Stimulated activated CD8-positive, alpha-beta memory T cell treated with anti-CD3 and anti-CD28 coated beads, Interleukin-7, amount 100 ng/mL, for 24 hours (primary cell): ENCODE measurements at places on chromosomes 2 and 18.

GRCh38 chr2:105111365-105112150, 73.7 kb downstream of the MRPS9 start:
- no peak for DNase-seq

- no peak for DNase-seq
Observed at GRCh38 chr2:13106302-13106701, 389.6 kb downstream of the TRIB2 start.

DNA sequence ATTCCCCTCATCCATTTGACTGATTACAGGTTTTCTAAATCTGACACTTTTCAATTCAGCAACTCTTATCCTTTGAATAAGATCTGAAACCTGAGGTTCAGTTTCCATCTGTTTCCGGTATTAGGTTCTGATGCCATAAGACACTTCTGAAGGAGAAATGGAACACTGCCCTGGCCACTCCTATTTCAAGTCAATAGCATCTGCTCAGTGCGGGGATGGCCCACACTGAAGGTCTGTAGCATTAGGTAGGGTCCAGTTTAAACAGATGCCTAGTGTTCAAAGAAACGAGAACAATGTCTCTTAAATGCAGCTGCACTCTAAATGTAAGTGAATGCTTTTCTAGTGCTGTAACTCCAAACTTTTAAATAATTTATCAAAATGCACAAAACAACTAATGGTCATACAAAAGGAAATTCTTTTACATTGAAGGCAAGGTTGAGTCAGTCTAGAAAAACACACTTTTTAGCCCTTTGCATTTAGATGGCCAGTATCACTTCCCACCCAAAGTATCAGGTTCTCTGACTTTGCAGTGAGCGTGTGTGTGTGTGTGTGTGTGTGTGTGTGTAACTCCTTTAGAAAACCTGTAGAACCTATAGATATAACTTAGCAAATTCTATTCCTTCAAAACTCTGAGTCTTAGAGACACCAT, 78.2 kb downstream of the STK39 start:
- DNase-seq: no peak

GRCh38 chr18:48803951-48804855, 146.6 kb downstream of the SMAD7 start:
- DNase-seq: no peak

DNA sequence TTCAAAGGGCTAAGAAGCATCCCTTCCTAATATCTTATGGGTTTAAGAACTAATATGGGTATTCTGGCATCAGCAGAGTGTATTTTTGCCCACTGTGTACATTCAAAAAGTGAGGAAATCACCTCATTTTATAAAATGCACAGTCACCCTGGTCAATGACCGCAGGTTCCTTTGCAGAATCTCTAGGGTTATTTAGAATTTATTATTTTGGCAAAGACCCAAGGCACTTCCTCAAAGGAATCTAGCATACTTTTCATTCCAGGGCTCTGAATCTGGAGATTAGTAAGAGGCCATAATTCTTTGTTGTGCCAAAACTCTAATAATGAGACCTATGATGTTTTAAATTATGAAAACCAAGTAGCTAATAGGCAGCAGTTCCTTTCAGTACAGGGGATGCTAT, 27.2 kb upstream of the CDH2 start:
- DNase-seq: no peak

GRCh38 chr2:96138179-96139145, at the start of gene ASTL:
TSS of gene ASTL (minus strand) at chr2:96138502. CDS start at chr2:96138436, 66 bp downstream.
- DNase-seq: no peak

DNA sequence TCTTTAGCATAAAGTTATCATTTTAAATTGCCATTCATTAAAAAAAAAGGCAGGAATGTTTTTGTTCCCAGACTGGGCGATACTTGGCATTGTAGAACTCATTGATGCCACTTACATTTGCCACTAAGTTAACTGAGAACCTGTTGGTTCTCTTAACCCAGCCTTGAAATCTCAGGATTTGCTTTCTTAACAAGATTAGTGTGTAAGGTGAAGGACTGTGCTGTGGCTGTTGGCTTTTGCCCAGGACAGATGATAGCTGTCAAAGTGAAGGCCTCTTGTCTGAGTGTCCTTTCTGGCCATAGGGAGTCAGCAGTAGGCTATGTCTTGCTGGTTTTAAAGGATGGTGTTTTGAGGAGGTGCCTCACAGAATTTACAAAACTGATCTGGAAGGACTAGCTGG, 2.6 kb downstream of the DPYSL5 start:
- DNase-seq: no peak

DNA sequence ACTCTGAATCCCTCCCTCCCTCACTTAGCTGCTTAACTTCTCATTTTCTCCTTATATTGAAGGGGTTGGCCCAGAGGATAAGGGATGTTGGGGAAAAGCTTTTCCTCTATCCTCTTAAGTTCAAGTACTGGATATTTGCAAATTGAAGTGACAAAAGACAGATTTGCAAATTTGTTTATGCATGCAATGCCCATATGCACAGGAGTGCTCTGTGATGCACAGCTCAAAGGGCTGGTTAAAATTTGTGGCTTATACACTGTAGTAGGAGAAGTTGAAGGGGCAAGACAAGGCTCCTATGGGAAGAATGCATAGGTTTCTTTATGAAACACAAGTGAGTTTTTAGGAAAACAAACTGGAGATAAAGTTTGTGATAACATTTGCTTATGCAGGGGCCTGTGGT, 8.4 kb upstream of the MSH6 start:
- DNase-seq: no peak

- DNase-seq: no peak
Observed at GRCh38 chr18:28777756-28778155, 600.8 kb upstream of the CDH2 start.

GRCh38 chr18:62596145-62597005, 73.5 kb downstream of the ZCCHC2 start:
- no peak for DNase-seq

- DNase-seq: no peak
Observed at GRCh38 chr2:46268196-46268595, 29.0 kb upstream of the EPAS1 start.

DNA sequence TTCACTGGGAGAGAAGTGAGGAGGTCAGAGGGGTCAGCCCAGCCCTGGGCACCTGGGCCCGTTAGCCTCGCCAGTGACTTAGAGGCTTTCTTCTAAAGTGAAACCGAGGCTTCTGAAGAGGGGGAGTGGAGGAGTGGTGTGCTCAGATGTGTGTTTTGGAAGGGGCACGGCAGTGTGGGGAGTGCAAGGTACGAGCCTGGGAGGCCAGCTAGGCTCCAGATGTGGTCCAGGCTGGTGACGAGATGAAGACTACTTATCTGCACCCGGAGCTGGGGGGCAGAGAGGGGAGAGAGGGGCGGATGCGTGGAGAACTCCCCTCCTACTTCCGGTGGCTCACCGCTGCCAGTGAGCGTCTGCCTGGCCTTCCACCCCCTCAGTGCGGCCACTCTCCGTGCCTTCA, 371.3 kb upstream of the HS6ST1 start:
- DNase-seq: no peak

- no peak for DNase-seq
Observed at GRCh38 chr18:48022531-48023329, 92.3 kb upstream of the SMAD2 start.

DNA sequence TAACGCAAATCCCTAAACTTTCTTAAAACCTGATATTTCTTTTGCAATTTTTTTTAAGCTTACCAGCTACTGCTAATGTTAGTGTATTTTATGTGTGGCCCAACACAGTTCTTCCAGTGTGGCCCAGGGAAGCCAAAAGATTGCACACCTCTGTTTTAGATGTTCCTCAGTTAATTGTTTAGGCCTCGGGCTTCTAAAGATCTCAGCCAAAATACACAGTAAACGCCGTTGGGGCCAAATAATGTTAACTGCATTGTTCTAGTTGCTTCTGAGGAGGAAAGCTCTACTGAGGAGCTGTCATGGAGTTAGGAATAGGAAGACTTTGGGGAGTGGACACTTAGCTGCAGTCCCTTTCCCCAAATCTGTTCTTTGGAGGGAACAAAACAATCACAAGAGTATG, 2.0 kb downstream of the HSPE1 start:
- DNase-seq: no peak

DNA sequence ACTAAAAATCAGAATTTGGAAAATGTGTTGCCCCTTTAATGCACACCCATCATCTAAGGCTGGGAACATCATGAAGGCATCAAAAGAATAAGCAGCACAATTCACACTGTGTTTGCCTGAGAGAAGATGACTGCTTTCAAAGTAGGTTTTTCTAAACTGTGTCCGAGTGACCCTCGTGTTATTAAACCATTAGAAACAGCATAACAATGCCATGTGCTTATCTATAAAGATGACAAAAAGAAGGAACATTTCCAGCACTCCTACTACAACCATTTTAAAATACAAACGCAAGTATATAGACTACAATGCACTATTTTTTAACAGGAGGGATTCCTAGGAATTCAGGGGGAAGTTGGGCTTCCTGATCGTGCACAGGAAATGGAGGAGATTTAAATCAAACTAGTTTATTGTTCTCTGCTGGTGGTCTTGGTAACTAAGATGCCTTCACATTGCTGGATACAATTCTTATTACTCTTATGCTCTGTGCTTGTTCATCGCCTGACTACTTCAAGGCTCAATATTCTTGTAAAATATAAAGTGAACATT, 305.9 kb upstream of the CCDC68 start:
- no peak for DNase-seq

DNA sequence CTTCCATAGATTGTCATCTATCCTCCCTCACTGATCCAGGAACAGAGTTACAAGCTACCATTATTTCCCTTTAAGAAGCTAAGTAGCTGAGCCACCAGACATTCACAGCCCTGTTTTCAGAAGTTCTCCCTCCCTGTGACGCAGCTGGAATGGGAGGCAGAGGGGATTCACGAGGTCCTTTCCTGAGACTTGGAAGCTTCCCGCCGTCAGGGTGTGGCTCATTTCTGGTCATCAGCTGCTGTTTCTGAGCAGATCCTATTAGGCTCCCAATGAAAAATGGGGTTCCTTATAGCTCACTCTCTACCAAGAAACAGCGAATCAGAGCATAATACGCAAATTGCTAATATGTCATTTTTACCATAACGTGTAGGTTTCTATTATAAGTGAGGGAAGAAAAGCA, 559.3 kb upstream of the ID2 start:
- DNase-seq: no peak
